ENCODE measurements at places on chromosomes 11 and 22.
A peak's percentile ranks its signal among the peaks of the same experiment; 100 is the strongest.

DNA sequence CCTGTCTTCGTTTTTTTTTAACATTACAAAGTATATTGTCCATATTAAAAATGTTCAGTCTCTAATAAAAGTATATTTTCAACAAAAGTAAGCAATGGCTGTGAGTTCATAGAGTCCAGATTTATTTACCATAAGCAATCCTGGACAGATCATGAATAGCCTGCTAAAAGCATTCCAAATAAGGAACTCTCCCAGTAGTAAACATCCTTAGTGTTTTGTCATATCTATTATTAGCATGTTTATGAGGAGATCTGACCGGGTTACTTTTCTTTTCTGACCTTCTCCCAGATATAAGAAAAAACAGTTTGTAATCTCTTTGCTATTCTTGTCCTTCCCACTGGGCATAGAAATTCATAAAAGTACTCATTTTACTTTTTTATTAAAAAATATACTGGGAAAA is 403.9 kb upstream of the ANO3 start:
- DNase-seq: no peak

DNA sequence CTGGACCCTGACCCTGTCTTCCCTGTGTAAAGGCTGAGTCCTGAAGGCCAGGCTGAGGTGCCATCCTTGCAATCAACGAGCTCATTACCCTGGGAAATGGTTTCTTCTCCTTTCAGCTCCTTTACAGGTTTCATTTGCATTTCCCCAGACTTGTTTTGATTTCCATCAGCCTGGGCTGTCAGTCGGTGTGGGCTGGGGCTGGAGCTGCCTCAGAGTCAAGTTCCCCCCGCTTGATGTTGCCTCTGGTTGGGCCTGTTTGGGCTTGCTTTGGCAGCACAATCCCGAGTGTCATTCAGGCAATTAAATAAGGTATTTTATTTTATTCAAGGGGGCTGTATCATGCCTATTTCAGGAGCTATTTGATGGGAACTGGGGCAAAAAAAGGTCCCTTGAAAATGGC is 424.9 kb downstream of the INSC start:
- peak; percentile 25 for DNase-seq

GRCh38 chr22:23351321-23351720 is 171.0 kb downstream of the BCR start:
- DNase-seq: no peak

DNA sequence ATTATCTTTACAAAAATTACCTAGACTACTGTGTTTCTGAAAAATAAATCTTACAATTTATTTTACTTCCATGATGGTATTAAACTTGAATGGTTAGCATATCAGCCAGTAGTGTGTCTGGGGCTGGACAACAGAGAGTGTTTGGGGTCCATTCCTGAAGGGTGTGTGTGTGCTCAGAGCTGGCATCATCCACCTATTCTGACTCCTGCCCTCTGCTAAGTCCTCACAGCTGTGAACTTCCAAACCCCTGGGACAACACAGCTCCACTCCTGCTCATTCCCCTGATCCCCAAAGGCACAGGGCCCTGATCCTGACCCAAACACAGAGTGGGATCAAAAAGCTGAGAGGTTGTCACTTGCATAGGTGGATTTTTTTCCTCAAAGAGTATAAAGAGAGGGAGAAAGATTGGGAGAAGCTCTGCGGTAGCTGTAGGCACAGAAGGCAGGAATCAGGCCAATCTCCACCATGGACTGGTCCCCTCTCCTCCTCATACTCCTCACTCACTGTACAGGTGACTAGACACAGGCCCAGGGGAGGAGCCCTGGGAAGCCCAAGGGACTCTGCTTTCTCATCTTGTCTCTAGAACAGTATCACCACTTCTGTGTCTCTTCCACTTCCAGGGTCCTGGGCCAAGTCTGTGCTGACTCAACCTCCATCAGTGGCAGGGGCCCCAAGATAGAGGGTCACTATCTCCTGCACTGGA is 55.7 kb upstream of the TOP3B start:
- no peak for DNase-seq

DNA sequence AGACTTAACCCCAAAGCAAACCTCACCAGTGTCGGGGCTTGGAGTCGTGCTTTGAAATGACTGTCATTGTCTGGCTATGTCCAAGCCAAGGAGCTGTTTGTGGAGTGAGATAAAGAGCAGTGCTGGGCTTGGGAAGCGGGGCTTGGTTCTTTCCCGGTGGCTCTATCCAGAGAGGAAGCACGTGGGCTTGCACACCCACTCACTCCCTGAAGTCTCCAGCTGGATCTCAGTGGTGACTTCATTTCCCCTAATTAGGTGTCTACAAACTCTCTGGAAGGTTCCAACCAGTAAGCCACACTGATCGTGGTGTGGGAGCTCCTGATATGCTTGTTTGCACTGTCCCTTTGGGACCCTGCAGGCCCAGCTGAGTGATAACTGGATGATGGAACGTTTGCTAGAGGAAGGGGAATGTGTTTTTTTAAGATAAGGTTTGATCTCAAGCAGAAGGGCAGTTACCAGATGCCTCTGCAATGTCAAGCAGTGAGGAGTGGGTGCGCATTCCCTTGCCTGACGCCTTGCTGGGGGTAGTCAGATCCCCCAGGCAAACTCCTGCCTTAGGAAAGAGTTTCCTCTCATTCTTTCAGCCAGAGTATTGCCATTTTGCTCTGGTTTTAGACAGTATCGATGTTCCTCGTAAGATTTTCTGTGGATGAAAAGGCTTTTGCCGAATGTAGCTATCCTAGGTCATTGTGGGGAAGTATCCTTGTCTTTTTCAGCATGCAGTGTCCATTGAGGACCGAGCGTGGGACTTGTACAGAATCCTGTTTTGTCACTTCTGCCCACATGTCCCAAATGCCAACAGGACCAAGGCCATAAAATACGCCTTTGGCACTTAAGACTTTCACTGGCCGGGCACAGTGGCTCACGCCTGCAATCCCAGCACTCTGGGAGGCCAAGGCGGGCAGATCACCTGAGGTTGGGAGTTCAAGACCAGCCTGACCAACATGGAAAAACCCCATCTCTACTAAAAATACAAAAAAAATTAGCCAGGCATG is 90.9 kb downstream of the MICAL2 start:
- no peak for DNase-seq

GRCh38 chr11:26779074-26779865 is 57.4 kb upstream of the SLC5A12 start:
- no peak for DNase-seq

DNA sequence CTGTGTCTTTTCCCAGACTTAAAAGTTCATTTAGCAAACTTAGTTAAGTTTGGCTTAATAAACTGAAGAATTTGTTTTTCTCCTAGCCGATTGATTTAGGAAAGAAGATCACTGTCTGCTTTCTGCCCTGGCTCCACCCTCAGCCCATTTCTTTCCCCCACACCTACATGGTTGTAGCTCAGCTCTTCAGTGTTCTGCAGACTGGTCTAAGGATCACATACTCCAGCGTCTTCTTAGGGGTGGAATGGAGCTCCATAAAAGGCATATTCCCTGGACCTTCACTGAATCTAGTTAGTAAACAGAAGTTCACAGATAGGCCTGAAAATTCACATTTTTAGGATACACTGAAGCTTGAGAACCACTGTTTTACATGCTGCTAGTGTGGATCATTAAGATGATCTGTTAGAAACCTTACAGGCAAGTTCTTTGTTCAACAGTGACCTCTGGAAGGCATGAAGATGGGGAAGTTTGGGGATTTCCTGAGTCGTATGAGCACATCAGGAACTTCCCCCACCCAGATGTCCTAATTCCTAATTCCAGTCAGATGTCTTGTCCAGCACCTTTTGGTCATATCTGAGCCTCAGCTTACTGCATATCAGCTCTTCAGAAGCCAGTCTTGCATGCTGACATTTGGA is 16.8 kb downstream of the PIWIL4 start:
- no peak for DNase-seq

DNA sequence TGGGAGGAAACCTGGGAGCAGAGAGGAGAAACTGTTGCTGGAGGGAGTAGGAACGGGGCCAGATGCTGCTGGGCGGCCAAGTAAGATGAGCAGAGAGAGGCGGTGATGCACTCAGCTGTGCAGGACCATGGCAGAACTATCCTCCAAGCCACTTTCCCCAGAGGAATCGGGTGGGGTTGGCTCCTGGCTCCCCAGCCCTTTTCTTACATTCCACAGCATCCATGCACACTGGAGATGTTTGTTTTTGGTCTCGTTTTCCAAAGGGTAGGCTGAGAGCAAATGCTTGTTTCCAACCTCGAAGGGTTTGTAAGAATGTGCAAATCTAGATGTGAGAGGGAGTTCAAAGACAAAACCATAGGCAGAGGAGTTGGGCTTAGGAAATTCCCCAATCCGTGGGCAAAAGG is 73.2 kb downstream of the DBX1 start:
- DNase-seq: no peak

GRCh38 chr11:7512525-7513233 is 1.1 kb upstream of the PPFIBP2 start:
- no peak for DNase-seq

DNA sequence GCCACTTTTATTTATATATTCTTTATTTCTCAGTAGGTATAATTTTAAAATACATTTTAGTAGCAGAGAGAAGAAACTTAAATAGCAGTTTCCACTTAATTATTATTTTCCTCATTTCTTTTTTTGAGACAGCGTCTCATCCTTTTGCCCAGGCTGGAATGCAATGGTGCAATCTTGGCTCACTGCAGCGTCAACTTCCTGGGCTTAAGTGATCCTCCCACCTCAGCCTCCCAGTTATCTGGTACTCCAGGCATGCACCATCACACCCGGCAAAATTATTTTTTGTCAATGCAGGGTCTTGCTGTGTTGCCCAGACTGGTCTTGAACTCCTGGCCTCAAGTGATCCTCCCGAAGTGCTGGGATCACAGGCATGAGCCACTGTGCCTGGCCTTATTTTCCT is 38.3 kb downstream of the ATG13 start:
- DNase-seq: no peak

- DNase-seq: no peak
These were observed 5.4 kb downstream of the ARAP1 start for GRCh38 chr11:72746821-72747220.

DNA sequence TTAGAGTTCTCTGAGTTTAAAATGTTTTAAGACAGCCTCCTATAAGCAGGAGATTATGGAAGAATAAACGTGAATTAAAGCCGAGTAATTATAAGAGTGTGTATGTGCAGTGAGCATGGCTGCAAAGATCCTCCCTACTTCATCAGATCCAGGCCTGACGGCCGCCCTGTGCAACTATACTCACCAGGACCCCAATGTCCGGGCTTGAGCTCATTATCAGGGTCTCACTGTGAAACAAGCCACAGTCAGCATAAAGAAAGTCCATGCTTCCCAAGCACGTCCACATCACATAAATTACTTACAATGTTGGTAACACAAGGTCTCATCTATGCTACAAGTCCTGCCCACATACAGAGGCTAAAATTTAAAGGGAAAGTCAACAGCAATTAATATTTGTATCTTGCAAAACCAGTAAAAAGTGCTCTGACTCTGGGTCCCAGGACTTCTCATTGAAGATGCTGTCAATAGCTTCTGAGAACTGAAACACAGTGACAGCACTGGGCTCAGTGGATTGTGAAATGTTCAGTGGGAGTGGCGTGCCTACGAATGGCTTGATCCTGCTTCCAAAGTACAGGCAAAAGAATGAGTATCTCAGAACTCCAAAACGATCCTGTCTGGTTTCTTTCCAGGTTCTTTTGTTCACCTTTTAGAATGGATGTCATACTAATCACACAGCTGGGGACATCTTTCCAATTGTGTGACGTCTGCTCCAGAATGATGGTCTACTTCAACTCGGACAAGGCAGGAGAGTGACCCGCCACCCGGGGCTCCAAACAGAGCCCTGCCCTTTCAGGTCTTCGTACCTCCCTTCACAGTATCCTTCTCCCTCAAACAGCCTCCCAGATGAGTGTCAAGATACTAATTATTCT is 72.1 kb upstream of the ARFGAP3 start:
- no peak for DNase-seq

DNA sequence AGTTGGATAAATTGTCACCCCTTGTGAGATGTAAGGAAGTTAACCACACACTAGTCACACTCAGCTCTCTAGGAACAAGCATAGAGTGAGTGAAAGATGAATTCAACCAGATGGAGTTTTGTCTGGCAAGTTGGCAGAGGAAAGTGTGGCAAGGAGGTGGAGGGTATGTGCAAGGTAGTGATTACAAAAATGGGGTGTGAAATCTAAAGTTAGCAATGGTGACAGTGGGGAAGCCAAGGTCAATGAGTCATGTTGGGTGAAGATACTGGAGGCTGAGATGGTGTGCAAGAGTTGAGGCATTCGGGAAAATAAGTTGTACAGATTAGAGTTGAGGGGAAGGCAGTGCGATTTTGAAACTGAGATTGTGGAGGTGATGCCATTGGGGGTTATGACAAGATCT is 33.7 kb downstream of the MRGPRX2 start:
- no peak for DNase-seq

- DNase-seq: peak; percentile 44
These were observed 1.0 kb upstream of the CHRM1 start for GRCh38 chr11:62922189-62922589.

DNA sequence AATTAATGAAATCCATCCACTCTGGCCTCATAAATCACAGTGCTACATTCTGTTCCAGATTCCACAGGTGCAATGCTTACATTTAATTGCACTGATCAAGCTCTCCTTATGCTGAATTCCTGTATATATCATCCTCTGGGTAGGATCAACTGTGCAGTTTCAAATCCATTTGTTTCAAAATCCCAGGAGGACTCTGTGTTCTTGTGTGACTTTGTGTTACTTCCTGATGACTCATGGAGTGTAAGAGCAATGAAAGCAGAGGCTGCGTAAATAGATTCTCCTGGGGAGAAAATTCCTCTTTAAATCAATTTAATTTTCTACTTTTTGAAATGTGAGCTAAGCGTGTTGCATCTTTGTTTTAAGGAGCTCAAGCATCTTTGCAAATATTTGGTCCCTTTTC is 752.7 kb downstream of the METTL15 start:
- no peak for DNase-seq

DNA sequence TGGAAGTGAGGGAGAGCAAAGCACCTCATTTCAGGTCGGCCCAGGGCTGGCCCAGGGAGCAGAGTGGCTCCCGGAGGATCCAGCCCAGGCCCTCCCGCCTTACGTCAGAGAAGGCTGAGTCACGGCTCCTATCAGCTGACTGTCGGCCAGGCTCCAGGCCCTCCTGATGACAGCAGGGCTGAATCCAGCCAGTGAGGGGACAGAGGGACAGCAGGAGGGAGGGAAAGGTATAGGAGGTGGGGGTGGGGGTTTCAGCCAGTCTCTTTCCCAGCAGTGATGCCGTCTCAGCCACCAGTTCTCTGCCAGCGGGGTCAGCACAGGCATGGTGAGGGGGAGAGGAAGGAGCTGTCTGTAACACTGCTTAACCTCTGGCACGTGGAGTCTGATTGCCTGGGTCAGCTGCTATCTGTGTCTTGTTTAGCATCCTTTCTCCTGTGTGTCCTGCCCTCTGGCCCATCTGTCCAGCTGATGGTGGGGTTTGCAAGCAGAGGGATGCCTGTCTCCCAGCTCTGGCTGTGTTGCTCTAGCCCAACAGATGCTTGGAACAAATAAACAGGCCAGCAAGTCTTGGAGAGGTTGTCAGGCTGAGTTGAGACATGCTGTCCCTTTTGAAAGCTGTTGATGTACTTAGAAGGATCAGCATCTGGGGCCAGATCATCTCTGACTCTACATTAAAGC is 74.0 kb downstream of the ADAMTS15 start:
- DNase-seq: no peak

- DNase-seq: peak; percentile 66
These were observed 2.5 kb downstream of the PKP3 start for GRCh38 chr11:396511-396947.

Data from NCI-H345 (cell line).